Fibroblast of skin of scalp (primary cell): ENCODE measurements at places on chromosomes 16 and 17.
A peak's percentile ranks its signal among the peaks of the same experiment; 100 is the strongest.

DNA sequence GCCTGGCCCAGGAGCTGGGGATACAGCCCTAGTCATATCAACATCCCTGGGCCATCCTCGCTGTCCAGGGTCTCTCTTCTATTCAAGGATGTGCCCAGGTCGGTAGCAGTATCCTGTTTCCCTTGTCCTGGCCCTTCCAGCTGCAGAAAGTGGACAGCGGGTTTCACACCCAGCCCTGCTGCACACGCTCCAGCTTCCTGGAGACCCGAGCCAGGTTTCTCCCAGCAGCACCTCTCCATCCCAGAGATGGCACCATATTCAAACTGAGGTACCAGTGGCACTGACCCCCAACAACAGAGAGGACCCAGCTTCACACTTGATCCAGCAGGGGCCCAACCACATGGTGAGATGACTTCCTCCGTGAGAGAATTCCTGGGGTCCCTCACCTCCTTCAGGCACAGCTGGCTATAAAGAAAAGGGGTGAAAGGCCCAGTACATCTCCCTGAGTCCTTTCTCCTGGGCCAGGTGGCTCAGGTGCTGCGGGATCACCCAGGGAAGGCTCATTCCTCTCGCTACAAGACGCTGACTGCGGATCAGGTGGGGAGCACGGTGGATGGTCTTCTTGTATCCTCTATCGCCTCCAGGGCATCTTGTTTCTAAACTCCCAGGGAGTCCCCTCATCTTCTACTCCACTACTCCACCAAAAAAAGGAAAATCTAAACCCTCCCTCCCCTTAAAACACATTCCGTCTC is 1.4 kb downstream of the CUEDC1 start:
- DNase-seq, result no peak

- peak; percentile 9 for DNase-seq
Measured at GRCh38 chr16:6081320-6081976, 983.9 kb upstream of the EEF2KMT start.

DNA sequence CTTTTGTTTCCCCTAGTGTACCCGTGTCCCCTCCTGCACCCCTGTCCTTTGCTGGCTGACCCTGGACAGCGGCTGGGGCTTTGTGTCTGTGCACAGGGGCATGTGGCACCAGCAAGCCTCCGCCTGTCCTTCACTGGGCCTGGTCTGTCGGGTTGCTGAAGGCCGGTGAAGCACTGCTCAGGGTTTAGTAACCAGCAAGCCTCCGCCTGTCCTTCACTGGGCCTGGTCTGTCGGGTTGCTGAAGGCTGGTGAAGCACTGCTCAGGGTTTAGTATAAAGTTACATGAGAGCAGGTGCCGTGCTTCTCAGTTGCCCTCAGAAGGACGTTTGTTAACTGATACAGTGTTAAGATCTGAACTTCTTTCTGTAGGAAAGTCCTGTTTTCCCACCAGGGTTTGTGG is 33.8 kb downstream of the DEF8 start:
- DNase-seq, result no peak

DNA sequence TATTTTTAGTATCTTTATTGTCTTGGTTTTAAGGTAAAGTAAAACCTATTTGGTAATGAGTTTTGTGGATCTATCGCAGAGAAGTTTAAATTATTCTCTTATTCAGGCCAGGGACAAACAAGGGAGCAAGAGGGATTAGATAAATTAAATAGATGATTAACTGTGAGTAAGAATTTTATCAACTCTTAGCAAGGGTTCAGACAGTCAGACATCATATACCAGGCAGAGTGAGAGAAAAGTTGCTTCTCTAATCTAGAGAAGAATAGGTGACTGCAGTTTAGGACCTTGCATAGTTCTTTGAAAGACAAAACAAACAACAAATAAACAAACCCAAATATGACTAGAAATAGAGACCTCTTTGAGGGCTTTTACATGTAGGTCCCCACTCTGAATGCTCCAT is 840.2 kb upstream of the GOT2 start:
- no peak for DNase-seq

DNA sequence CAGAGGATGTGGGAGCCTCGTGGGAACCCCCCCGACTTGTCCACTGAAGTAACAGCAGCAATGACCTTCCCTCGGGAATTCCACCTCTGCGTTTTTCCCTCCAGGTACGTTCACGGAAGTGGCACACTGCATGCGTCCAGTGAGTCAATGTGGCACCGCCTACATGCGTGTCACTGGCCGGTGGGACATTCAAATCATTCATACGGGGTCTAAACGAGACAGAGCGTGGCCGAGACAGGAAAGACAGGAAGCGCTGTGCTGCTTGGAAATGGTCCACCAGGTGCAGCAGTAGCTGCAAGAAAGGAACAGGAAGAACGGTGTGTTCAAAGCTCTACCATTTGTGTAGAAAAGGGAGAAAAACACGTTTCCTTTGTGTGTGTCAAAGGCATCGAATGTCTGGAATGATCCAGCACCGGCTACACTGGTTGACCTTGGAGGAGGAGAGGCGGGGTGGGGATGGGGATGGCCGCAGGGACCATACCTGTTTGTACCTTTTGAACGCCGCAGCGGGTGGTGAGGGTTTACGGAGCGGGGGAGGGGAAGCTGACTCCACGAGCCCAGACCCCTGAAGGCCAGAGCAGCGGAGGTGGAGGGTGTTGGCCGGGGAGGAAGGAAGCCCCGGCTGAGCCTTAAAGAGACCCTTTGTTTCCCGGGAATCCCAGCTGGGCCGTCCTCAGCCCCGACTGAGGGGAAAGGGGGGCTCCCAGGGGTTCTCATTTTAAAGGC is 1.7 kb upstream of the PGAP6 start:
- no peak for DNase-seq

- no peak for DNase-seq
Measured at GRCh38 chr17:38572669-38573365, 32.9 kb downstream of the SRCIN1 start.

GRCh38 chr16:53501216-53501859 is 1.7 kb downstream of the AKTIP start:
- no peak for DNase-seq

DNA sequence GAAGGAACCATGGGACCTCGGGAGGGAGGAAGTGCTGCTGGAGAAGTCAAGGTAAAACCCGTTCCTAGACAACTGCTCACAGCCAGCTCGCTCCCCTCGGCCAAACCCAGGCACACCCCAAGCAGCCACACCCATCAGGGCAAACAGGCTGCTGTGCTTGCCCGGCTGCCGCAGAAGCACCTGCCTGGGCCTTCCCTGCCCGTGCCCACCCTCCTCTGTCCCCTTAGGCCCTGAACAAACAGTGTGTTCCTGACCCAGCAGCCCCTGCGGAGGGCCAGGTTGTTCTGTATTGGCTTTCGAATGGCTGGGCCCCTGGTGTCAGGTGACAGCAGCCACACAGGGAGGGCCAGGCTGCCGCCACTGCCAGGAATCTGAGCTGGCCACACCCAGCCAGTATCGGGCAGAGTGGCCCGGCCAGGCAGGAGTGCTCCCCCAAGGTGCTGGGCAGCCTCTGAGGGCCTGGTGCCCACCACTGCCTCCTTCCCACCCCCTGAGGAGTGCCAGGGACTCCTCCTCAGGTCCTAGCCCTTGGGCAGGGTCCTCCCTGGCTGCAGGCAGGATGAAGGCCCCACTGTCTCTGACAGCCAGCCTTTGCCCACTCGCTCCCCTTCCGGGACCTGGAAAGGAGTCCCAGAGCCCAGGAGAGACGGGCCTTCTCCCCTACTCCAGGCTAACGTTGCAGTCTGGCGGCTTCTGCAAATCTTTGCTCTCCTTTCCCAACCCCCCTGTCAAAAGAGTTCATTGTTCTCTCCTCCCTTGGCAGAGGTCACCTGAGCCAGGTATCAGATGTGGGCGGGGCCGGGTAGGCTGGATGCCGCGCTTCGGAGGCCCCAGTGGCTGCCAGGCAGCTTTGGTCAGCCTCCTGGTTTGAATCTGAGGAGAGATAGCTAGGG is 24.0 kb downstream of the LLGL2 start:
- no peak for DNase-seq

GRCh38 chr17:77496831-77497577 is 356.2 kb downstream of the SEC14L1 start:
- no peak for DNase-seq

DNA sequence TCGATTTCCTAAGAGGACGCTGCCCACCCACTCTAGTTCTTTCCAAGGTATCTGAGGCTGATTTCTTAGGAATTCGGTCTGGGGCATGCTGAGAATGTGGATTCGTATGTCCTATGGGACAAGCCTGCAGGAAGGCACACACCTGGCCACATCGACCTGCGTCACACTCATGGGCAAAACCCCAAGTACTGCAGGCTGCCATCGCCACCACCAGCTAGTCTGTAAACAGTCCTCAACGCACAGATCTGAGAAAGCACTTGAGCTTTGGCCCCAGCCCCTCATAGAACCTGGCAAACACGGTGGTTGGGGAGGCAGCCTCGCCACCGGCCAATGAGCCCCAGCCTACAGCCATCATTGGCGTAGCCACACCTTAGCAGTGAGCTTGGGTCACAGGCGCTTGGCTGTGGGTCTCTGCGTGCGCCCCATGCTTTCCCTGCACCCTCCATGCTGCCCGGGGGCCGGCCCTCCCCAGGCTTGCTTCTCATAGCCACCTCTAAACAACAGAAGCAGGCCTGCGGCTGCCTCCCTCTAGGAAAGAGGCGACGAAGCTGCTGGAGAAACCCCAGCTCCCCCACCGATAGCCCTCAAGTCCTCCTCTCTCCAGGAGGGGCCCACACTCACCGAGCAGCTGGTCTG is 75.1 kb downstream of the ZNF778 start:
- DNase-seq, result no peak

GRCh38 chr16:62530426-62530825 is 494.2 kb upstream of the CDH8 start:
- no peak for DNase-seq

GRCh38 chr17:55687037-55687436 is 35.6 kb downstream of the TMEM100 start:
- DNase-seq, result no peak

DNA sequence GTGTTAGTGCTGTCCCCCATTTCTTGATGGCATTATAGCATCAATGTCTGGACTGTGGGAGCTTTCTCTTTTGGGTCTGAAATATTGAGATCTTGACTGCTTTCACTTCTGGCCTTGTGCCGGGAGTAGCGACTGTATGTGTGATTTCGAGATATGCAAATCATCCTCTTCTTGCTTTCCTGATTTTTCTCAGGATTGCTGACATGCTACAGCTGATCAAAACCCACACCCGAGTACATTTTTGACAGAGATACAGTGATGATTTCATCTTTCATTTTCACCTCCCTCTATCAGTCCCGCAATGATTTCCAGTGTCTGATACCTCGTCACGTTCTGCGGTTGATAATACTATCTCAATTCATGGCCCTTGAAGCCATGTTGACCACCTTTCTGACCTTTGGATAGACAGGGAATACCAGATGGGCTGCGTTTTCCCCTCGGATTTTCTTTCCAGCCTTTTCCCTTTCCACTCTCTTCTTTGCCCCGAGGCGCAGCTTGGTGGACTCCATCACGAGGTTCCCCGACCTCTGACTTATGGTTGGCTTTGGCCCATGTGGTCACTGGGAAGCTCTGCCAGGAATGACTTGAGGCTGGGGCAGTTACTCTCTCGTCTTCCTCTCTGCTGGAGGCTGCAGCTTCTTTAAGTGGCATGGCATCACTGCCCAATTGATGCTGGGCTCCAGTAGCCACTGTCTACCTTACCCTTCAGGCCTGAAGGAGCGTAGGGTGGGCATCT is 184.4 kb downstream of the SNX29 start:
- no peak for DNase-seq

DNA sequence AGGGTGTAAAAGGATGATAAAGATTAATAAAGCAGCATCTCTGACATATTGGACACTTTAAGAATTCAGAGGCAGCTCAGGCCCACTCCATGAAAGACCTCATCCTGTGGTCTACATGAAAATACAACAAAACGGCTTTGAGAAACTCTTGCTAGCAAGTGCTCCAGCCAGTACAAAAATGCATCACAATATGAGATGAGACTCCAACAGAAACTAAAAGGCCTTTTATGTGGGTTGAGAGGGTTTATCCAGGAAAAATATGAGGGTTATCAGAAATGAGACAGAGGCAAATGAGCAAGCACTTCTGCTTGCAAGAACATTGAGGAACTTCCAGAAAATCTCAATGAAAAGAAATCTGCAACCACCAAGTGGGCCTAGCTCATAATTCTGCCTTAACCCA is 65.7 kb downstream of the LITAF start:
- DNase-seq, result no peak
